ENCODE measurements at places on chromosomes 5 and 9.

DNA sequence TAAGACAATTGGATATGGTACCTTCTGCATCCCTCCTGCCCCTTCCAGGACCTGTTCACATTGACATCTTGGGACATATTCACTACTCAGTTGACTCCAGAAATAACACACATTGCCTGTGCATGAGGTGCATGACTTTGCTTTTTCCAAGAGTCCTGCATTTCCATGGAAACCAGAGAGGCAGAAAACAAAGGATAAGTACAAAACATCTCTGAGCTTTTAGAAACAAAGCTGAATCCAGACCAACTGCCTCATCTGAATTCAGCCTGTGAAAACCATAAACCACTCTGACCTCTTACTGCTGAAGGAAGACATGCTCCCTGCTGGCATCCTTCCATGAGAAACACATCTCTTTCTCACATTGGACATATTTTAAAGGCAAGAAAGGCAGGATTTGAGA, 695.1 kb downstream of the TAF11L14 start:
- DNase-seq, result no peak

- peak; percentile 60 for DNase-seq
These were observed at the start of gene PIGO for GRCh38 chr9:35096035-35096849. Gene PIGO, minus strand, starts transcription at chr9:35096591. Its CDS starts 1,026 bp downstream, at chr9:35095565.

DNA sequence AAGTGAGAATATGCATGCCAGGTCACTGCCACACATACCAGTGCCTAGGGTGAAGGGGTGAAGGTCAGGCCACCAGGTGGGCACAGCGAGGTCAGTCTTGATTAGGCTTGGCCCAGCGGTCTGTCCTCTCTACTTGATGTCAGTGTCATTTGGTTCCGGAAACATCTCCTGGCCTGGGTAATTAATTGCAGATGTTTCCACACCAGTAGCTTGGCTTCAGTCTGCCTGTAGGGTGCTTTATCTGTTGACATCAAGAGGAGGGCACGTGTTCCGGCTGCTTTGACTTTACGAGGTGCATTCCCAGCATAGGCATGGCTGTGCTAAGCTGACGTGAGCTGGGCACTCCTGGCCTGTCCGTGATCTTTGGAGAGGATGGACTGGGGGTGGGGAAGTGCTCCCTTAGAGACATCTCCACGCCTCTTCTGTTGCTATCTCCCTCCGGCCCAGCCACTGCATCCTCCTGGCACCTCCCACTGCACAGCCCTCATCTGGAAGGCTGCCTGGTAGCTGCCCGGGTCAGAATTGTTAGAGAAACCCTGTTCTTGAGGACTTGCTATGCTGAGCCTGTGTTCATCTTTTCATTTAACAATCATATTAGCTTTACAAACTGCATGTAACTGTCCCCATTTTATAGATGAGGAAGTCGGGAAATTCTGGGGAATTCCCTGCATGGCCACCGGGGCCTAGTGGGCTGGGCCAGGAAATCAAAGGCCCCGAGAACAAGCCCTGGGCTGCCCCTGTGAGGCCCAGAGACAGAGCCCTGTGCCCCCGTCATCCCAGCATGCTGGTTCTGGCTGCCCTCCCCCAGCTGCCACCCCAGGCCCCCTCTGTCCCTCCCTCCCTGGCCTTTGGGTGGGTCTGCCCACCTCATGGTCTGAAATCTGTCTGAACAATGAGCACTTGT, 29.1 kb downstream of the JADE2 start:
- peak; percentile 73 for DNase-seq

DNA sequence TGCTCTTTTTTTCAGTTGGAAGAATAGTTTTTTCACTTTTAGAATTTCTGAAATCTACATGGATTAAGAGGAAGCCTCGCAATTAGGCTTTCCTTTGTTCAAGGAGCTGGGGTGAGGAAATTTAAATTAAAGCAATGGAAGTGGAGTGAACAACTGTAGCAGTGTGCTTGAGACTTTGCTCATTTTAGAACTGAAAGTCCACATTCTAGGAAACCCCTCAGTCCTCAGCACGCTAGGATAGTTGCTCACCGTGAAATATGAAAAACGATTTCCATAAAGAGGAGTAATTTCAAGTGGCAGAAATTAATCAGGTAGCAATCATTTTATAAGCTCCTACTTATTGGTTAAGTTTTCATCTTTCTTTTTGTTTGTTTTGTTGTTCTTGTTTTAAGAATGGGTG, 243.0 kb upstream of the ITGA1 start:
- DNase-seq, result no peak

GRCh38 chr5:37799865-37800421, 39.9 kb downstream of the GDNF start:
- DNase-seq, result peak; percentile 2

- DNase-seq, result no peak
These were observed 226.5 kb downstream of the GLIS3 start for GRCh38 chr9:4073371-4073770.

DNA sequence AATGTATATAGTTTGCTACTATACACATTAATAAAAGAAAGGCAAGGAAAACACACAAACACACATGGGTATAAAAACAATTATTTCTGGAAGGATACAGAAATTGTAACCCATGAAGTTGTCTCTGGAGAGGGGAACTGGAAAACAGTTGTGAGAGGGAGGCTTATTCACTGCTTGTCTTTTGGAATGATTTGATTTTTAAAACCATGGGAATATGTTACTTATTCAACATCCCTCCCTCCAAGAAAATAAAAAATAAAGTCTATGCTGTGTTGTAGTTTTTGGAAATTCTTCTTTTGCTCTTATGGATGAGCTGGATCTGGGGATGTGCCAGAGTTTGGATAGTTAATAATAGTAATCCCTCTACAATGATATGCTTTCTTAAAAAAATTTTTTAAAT, 6.0 kb upstream of the C1QTNF2 start:
- DNase-seq, result no peak

- no peak for DNase-seq
These were observed 2.8 kb upstream of the NFIB start for GRCh38 chr9:14316602-14317300.

DNA sequence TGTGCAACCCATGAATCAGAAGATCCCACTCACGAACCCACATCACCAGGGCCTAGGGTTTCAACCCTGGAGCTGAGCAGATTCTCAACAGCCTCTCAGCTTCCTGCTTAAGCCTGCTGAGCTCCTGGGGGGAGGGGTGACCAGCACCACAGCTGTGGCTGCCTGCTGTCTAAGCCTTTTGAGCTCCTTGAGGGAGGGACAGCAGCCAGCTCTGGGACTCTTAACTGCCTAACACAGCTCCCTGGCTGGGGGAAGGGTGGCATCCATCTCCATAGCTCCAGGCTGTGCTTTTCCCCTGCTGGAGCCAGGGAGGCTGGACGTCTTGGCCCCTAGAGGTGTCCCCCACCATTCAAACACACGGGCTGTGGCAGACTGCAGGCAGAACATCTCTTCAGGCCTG, 250.3 kb downstream of the DMAC1 start:
- no peak for DNase-seq

DNA sequence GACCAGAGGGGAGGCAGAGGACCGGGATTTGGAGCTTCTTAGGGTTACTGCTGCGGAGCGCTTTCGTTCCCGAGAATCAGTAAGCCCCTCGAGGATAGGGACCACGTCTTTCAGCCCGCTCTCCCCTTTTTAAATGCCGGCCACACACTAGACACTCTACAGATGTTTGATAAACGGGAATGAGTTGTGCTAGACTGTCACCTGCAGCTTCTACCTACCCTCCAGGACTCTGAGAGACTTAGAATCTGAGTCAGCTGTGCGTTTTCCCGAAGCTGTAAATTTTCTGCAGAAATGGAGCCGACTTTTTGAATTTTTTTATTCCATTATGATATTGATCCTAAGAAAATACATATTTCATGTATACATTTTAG, 670 bp downstream of the CCDC171 start:
- DNase-seq, result no peak

- no peak for DNase-seq
These were observed 25.6 kb downstream of the ANP32B start for GRCh38 chr9:98008764-98009163.

DNA sequence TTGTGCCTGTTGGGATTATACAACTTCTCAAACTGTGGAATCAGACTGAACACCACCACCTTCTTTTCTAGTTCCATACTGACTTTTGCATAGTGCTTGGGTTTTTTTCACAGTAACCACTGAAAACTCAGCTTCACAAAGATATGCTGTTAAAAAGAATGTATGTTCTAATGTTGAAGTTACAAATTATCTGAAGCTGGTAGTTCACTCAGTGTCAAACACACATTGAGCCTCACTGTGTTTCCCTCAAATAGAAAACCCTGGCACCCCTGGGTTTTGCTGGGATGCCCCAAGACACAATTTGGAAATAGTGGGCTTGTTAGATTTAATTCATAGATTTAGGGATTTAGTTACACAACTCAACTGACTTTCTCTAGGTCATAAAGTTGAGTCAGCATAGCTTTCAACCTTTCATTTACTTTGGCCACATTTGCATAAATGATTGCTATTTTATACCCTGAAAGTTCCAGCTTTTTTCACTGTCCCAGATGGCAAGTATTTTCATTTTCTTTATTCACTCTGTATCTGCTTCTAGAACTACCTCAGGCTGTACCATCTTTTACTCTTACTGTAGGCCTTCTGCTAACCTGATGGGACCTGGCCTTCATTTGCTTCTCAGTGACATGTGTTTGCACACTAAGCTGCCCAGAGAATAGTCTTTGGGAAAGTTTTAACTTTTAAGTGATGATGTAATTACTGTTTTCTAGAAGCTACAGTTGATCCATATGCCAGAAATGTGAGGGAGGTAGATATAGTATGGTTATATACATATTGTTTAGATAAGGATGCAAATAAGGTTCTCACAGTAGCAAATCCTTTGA, 115.1 kb downstream of the CDC42SE2 start:
- DNase-seq, result peak; percentile 69

DNA sequence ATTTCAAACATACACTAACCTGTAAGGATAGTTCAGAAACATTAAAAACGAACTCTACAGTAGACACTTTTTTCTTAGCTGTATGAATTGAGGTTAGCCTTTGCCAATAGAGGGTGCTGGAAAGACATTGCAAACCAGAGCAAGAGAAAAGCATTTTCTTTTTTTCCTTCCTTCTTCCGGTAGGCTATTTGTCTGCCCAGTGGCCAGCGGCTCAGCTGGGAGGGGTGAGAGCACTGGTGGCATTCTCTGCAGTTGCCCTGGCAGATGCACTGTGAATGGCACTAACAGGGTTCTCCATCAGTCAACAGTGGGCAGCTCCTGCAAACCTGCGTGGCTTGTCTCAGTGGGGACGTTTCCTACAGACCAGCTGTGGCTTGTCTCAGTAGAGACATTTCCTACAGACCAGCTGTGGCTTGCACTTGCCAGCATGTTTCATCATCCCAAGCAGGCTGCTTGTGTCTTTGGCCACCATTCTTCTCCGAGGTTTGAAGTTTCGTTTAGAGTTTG, 984.5 kb upstream of the CDH18 start:
- peak; percentile 71 for DNase-seq

- DNase-seq, result peak; percentile 93
These were observed 89.8 kb downstream of the ANKRD55 start for GRCh38 chr5:56143373-56143714.

DNA sequence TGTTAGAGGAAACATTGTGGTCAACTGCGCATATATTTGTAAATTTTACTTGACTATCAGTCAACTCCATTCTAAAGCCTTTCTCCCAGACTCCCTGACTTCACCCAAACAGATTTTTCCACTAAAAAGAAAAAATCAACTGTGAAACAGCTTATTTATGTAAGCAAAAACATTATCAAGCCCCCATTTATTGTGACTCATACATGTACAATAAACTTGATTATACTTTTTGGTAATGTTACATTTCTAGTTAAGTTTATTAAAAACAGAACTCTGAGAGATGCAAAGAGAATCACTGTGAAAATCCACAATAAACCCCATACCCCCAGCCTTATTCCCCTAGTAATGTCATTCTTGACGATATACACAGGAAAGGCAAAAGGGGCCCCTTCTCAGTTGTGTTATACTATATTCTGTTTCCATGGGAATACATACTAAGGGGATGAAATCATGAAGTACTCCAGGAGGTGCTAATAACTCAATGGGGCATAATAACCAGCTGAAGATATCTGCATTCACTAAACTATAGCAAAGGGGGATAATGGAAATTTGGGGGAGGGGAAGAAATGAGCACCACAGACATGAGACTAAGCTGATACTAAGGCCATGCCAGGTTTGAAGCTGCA, 616.0 kb downstream of the ACTL7B start:
- no peak for DNase-seq

GRCh38 chr5:353612-354580, 32.4 kb downstream of the AHRR start:
- DNase-seq, result no peak

DNA sequence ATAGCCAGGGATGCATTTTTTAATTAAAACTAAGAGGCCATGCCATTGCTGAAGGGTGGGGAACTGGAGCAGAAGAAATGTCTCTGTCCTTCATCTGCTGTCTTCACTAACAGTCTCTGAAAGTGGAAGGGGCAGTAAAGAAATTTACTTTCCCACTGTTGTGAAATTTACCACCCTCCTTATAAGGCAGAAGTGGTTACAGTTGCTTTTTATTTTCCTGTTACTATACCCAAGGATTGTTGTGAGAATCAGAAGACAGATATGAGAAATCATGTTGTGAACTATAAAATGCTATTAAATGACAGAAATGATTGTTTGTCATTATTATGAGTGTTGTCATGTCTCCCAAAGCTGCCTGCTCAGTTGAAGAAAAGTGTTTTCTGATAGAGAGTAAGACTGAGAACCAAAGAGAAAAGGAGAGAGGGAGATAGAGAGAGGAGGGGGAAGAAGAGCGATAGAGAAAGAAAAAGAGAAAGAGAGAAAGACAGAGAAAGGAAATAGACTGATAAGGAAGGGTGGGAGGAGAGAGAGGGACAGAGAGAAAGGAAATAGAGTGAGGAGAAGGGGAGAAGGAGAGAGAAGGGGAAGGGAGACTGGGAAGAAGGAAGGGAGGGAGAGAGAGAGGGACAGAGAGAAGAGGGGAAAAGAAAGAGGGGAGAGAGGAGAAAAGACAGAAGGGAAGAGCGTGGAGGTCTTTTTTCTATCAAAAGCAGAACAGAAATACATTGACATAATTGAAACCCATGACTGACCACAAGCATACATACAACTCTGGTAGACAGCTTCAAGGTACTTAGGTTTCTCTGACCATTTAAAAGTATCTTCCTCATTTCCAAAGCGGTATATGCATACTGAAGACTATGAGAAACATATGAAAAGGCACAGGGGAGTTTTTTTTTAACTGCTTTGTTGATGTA, 22.5 kb downstream of the SEC61B start:
- no peak for DNase-seq

GRCh38 chr5:132076983-132077382, 3.4 kb downstream of the CSF2 start:
- DNase-seq, result no peak

DNA sequence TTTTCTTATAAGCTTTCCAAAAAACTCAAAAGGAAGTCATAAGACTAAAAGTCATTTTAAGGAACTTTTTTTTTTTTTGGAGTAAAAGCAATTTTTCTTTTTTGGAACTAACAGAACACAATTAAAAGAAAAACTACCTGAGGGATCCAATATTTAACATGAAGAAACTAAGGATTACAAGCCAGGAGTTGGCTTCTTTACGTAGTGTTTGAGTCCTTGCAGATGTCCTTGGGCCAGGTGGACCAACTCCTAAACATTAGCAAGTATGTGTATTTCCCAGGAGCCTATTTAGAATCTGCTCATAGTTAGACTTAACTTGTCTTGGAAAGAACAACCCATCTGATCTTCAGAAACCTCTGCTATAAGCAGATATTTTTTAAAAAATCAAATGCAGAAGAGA, 154.1 kb upstream of the EFNA5 start:
- no peak for DNase-seq

Data from renal cortical epithelial cell (primary cell).